Lung microvascular endothelial cell (primary cell): ENCODE measurements at places on chromosomes 4 and X. TPM values are rescaled to one million over a fixed set of nuclear protein-coding genes. Genes with fewer than 3 reads are reported as not detected.

The CUL4B gene
- 30.8 and 32.9 TPM in 2 replicates for total RNA-seq

The DGAT2L6 gene
- not detected in 2 replicates for total RNA-seq

The TBX22 gene
- total RNA-seq: not detected in 2 replicates

The NCAPG gene
- total RNA-seq: 4.0 and 14.8 TPM in 2 replicates

The FGA gene
- not detected in 2 replicates for total RNA-seq

The PABPC4L gene
- under 0.01 and 0.20 TPM in 2 replicates for total RNA-seq

The ARX gene
- total RNA-seq: not detected in 2 replicates

The TBC1D25 gene
- 4.1 and 7.9 TPM in 2 replicates for total RNA-seq

The TRIM60 gene
- total RNA-seq: not detected in 2 replicates

The ADD1 gene
- 129 and 156 TPM in 2 replicates for total RNA-seq

The NMU gene
- 0.22 TPM in 1 of 2 replicates, not detected in the other for total RNA-seq

The ZNF185 gene
- 4.0 and 9.2 TPM in 2 replicates for total RNA-seq

The SHROOM4 gene
- total RNA-seq: 22.9 and 27.6 TPM in 2 replicates

The SRPK3 gene
- under 0.01 and 0.40 TPM in 2 replicates for total RNA-seq

The RGN gene
- total RNA-seq: 0.20 and 0.65 TPM in 2 replicates
